Stimulated activated CD8-positive, alpha-beta memory T cell treated with anti-CD3 and anti-CD28 coated beads, Interleukin-7, amount 100 ng/mL, for 1 hour (primary cell): ENCODE measurements at places on chromosomes 7 and 10.

GRCh38 chr7:24456526-24457218, 116.6 kb upstream of the PALS2 start:
- DNase-seq: no peak

DNA sequence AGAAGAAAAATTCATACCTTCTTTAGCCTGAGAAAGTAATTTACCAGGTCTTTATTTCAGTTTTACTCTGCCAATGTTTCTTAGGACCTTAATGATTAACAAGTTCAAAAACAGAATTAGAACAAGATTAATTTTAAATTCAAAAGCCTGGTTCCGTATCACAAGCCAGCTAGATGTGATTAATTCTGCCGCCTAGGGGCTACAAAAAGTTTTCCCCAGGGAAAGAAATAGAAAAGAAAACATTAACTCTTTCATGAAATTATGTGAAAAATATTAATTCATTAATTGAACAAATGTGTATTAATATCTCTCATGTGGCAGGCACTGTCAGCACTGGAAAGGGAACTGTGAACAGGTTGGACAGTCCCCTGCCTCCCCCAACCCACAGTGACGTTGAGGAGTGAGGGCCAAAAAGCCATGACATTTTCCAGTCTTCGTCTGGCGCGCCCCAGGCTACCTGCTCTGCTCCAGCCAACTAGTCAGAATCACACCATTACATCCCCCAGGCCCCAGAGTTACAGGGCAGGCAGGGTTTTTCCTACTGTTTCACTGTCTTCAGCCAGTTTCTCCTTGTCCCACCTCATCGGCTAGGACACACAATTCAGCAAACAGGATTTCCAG, 20.1 kb downstream of the TMEM176A start:
- DNase-seq: no peak

GRCh38 chr10:87615856-87616255, 43.8 kb upstream of the PAPSS2 start:
- DNase-seq: no peak

- DNase-seq: no peak
Measured at GRCh38 chr7:137441451-137441850, 97.9 kb upstream of the PTN start.

GRCh38 chr10:14560274-14560673, 214.4 kb downstream of the FAM107B start:
- no peak for DNase-seq

GRCh38 chr7:134209322-134210015, 82.3 kb downstream of the LRGUK start:
- DNase-seq: no peak

GRCh38 chr10:108469940-108470339, 1305.4 kb upstream of the SORCS1 start:
- DNase-seq: no peak

DNA sequence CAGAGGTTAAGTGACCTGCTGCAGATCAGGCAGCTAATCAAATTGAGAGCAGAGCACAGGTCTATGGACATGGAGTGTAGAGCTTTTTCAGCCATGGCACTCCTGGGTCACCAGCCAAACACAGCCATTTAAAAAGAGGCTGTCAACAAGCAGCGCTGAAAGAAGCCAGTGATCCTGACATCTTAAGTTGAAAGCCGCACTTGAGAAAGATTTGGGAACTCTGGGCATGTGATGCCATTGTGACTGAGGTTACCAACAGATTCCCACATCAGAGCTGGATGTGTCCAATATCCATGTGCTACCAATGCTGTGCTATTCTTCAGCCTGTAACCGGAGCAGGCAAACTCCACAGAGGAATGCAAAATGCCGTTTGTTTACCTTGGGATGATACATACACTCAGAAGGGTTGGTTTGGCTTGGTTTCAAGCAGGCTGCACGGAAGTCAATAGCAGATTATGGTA, 56.2 kb upstream of the ABLIM1 start:
- DNase-seq: no peak

DNA sequence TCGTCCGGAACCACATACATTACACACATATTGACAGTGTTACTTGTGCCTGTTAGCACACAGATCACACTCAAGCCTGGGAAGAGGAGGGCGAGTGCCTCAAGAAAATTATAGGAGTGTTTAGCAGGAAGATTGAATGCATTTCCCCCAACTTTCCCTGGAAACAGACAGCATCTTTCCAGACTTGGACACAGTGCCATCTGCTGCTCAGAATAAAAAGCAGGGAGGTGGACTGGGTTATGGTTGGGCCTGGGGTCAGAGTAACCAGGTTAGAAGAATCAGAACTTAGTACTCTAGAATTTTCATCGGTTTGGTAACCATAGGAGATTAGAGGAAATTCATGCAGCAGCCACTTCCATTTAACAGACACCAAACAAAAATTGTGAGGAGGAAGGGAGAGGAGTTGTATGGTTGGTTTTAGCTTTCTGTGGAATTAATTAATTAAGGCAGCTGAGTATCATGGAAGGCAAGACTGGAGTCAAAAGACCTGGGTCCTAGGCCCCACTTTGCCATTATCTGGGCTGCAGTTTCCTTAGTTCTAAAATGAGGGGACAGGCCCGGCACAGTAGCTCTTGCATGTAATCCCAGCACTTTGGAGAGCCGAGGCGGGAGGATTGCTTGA, 43.4 kb upstream of the OPTN start:
- DNase-seq: no peak

- DNase-seq: no peak
Measured at GRCh38 chr10:121570315-121570714, 27.9 kb downstream of the FGFR2 start.

GRCh38 chr10:17249820-17250219, 21.8 kb downstream of the VIM start:
- DNase-seq: no peak

DNA sequence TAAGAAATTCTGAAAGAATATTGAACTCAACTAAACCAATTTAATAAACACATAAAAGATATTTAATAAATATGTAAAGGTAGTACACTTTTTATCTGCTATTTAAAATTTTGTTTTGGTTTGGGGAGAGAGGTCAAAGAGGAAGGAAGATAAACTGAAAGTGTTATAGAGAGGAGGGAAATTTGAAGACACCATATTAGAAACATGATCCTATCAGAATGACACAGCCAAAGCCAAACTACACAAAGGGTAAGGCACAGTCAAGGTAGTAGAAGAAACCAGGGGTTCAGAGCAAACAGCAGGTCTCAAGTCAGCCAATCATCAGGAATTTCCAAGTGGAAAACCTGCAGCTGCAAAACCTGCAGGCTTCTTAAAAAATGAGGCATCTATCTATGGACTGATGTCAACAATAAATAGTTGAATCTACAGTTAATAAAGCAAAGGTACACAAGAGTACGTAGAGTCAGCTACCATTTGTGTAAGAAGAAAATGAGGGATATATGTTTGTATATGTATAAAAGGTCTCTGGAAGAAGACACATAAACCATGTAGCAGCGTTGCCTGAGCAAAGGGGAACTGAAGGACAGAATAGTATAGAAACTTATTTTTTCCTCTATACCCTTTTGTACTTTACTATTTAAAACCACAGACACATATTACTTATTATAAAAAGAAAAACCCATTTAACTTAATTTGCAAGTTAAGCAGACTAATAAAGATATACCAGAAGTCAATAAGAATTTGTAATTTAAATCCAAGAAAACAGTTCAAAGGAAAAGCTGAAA, 10.0 kb downstream of the ZNF800 start:
- no peak for DNase-seq

GRCh38 chr10:128727114-128727513, 600.9 kb upstream of the MKI67 start:
- no peak for DNase-seq

- DNase-seq: no peak
Measured at GRCh38 chr10:126929391-126929790, 24.2 kb downstream of the DOCK1 start.

DNA sequence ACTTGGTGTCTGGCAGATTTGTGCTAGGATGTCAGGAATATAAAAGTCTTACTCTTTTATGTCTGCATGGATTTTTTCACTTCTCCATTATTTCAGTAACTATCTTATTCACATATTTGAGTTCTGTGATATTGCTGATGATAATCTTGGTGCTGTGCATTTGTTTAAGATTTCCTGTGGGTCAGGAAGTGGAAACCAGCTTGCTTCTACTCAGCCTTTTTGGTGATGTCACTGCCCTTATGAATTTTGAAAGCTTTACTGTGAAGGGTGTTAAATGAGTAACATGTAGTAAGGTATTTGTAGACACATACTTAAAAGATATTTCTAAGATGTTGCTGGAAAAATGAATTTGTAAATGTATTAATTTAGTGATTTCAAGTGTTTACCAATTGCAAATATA, 69.5 kb upstream of the VOPP1 start:
- no peak for DNase-seq

- DNase-seq: no peak
Measured at GRCh38 chr10:14705548-14706230, 69.0 kb downstream of the FAM107B start.

GRCh38 chr7:42183547-42183946, 53.5 kb downstream of the GLI3 start:
- DNase-seq: no peak

DNA sequence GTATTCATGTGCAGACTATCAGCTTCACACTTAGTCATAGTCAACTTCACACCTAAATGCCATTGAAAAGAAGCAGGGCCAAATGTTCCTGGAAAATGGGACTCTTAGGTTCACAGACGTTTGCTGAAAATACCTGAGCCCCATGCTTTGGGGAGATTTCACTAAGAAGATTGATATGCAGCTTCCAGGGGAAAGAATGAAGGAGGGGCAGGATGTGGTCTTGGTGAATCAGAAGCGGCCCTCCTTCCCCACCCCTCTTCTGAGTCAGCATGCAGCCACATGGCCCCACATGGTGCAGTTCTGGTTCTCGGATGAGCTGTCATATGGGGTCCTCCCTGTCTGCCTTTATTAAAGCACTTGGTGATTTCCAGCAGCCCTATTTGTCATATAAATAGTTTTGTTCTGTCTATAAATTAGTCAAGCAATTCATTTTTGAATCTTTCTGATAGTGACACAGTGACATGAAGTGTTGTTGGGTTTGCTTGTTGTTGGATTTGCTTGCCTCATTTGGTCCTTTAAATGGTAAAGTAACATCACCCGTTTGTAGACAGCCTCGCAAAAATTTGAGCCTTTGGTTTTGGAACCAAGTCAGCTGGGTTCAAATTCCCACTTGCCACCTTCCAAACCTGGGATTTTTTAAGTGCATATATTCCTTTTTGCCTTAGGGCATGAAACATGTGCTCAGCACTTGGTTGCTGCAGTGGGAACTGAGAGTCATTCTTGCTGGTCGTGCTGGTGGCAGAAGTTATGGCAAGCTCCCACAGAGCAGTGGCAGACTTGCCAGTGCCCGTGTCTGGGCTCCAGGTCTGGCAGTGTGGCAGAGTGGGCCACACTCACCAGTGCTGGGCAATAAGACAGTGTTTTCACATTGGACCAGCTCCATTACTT, 68.1 kb upstream of the CDK6 start:
- peak; percentile 46 for DNase-seq

DNA sequence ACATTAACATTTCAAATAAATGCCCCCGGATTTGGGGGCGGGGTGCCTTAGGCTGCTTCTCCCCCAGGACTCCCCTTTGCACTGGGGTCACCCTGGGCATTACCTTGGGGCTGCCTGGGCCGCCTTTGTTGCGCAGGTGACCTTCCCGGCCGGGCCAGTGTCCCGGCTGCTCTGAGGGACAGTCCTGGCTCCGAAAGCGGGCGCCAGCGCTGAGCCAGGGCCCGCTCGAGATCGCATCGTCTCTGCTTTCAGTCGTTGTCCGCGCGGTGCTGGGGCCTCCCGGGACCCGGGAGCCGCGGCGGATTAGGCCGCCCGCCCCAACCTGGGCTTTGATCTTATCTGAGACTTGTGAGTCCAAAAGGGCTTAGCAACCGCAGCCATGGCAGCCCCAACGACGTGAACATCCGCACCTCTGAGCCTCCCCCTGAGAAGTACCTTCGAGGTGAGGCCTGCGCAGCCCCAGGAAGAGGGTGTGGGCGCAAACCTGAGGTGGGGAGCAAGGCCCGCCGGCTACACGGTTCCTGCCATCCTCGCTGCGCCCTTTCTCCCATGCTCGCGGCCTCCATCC, 14.8 kb upstream of the WAPL start:
- DNase-seq: peak; percentile 13

- no peak for DNase-seq
Measured at GRCh38 chr7:66355756-66356155, 150.6 kb downstream of the TPST1 start.

- no peak for DNase-seq
Measured at GRCh38 chr7:137081321-137082093, 213.1 kb downstream of the CHRM2 start.

- DNase-seq: peak; percentile 88
Measured at GRCh38 chr10:71773221-71773971, at the start of gene VSIR. TSS of gene VSIR (minus strand) at chr10:71773520. CDS start at chr10:71773439, 81 bp downstream.

DNA sequence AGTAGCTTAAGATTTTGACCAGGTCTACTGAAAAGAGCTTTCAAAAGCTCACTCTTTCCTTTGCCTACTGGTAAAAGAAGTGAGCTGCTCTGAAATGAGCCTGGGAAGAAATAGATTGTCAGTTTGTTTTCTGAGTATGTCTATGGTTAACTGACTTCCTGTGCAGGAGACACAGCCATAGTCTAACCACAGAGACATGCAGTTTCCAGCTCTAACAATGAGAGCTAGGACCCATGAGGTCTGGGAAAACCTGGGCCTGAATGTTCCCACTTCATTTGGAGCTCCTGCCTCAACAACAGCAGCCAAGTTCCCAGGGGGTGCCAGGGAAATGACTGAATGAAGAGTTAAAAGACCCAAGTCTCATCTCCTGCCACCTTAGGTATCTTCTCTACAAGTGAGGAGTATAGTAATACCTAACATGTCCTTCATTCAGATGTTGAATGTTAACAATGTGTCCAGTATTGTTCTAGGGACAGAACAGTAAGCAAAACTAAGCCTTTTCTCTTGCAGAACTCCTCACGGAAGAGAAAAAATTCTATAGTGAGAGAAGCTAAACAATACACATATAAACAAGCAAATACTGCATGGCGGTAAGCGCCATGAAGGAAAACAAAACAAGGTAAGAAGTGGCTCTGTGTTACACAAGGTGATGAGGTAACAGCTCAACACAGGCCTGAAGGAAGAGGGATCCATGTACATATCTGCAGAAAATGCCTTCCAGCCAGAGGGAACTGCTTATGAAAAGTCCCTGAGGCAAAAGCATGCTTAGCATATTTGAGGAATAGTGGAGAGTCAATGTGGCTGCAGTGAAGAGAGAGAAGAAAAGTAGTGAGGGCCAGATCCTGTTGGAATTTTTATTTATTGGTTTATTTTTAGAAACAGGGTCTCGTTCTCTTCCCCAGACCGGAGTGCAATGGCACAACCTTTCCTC, 26.4 kb upstream of the ANKRD1 start:
- no peak for DNase-seq

DNA sequence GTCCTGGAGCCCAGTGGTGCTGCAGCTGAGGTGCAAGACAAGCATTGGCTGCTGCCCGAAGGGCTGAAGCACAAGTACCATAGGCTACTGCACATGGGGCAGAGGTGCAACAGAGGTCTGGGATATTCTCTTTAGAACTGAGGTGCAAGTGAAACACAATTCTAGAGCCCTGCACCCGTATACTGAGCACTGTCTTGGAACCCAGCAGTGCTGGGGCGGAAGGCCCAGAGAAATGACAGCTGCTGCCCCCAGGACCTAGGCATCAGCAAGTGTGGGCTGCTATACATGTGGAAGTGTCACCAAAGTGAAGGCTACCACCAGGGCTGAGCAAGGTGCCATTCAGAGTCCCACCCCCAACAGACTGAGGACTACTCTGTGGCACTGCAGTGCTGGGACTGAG, 393.6 kb upstream of the STEAP1 start:
- DNase-seq: no peak
